ENCODE measurements at places on chromosomes 1 and 21. TPM values are rescaled to one million over a fixed set of nuclear protein-coding genes. Genes with fewer than 3 reads are reported as not detected.

Gene PAPPA2
- 0.03 TPM for polyA plus RNA-seq

Gene MATN1
- 0.10 TPM for polyA plus RNA-seq

DNA sequence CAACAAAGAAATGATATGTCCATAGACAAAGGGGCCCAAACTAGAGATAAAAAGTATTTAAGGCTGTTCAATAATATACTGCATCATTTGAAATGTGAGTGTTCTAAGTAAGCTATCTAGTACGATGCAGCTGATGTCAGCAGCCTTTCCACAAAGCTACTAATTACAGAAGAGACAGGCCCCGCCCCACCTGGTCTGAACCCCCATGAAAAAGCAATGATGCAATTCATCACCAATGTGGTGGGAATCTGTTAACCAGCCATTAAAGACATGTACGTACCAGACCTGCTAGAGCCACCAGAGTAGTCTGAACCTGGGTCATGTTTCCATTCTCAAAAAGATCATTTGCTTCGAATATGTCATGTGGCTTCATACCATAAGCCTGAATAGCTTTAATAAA is 25.1 kb downstream of the CNN3 start:
- no peak for DNase-seq

- DNase-seq = no peak
Measured at GRCh38 chr1:41333146-41333784, 28.0 kb upstream of the FOXO6 start.

- peak; percentile 67 for DNase-seq
Measured at GRCh38 chr1:211476200-211476849, 15.6 kb downstream of the RD3 start.

GRCh38 chr1:18400347-18401102 is 80.2 kb upstream of the KLHDC7A start:
- DNase-seq = no peak

DNA sequence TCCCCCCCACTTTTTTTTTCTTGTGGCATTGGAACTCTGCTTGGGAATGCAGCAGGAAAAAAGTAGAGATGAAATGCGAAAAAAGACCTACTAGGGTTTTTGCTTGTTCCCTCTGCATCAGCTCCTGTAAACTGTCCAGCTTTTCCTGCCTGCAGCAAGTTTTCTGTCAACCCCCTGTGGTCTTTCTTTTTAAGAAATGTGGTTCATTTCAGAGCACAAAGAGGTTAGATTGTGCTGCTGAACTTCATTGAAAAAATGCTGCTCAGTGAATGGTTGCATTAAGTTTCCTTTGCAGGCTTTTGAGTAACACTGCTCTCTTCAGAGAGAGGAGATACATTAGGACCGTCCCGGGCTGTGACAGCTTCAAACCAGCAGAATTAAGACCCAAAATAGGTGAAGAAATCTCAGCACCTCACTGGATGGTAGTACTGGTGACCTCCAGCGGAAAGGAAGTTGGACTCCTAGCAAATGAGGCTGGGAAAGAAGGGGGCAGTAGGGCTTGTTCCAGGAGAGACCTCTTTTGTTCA is 80.7 kb downstream of the NDUFS5 start:
- DNase-seq = no peak

GRCh38 chr1:197029749-197030148 is 37.3 kb downstream of the F13B start:
- DNase-seq = no peak

Measured in A549 (cell line).